ENCODE measurements at places on chromosomes 6 and 20.

- no peak for DNase-seq
Measured at GRCh38 chr6:160279850-160280249, 21.2 kb upstream of the SLC22A2 start.

- DNase-seq, result no peak
Measured at GRCh38 chr20:48292806-48293205, 507.5 kb upstream of the SULF2 start.

DNA sequence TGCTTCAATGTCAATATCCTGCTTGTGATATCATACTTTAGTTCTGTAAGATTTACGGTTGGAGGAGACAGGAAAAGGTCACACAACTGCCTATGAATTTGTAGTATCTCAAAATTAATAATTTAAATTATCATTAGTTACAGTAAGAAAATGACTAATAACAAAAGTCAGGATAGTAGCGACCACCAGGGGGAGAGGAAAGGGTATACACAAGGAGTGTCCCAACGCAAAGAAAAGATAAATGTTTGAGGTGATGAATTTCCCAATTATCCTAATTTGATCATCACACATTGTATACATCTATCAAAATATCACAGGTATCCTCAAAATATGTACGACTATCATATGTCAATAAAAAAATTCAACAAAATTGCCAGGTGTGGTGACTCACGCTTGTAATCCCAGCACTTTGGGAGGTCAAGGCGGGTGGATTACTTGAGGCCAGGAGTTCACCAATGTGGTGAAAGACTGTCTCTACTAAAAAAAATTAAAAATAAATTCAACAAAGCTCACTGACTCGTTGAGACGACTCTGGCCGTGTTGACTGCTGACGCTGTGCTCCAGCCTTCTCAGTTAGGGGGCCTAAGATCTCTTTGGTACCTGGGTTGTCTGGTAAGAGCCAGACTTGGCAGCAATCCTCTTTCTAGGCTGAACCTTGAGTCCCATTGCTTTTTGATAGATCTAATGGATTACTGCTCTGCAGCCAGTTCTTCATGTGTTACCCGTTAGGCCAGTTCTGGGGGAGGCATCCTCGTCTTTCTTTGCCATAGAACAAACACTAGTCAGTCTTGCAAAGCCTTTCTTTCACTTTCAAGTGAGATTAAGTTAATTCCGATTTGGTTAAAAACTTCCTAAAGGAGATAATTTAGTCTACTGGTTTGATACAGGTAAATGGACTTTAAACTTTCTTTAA lies 9.0 kb upstream of the OVOL2 start:
- no peak for DNase-seq

DNA sequence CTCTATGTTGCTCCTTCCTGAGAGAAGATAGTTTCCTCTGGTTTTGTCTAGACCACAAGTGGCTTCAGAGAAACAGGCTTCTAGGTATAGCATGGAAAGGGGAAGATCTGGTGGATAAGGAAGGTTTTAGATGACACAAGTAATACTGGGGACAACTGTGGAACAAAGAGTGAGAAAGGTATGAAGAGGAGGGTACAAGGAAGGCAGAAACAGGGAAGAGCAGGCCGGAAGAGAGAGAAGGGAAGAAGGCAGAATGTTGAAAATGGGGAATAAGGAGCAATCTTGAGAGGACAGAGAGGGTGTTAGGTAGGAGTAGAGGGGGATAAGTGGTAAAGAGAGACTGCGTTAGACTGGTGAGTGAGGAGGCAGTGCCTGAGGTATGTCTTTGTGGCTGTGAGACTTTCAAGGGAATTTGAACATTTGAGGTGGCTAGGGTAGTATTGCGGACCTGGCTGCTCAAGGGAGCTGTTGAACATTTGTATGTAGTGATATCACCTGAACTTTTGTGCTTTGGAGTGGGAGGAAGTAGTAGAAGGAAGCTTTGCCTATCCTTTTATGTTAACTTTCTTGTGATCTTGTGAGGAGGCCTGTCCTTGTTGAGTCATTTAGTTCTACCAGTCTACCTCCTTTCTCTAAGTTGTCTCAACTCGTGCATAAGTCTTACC lies 69.5 kb downstream of the FOXO3 start:
- no peak for DNase-seq

GRCh38 chr20:57818418-57819181 lies 108.8 kb upstream of the PMEPA1 start:
- DNase-seq, result no peak

DNA sequence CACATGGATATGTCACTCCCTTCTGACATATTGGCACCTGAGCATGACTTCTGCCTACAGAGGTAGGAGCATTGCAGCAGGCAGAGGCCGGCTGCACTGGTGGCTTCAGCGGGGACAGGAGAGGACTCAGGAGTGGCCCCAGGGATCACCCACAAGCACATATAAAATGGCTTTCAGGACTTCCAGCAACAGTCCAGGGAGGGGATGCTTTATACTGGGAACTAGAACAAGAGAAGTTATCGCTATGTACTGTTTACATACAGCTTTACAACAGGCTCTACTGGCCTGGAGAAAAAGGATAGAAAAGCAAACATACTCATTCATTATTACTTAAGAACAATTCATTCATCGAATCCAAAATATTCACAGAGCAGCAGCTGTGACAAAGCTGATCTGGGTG lies 337.8 kb downstream of the THBS2 start:
- no peak for DNase-seq

DNA sequence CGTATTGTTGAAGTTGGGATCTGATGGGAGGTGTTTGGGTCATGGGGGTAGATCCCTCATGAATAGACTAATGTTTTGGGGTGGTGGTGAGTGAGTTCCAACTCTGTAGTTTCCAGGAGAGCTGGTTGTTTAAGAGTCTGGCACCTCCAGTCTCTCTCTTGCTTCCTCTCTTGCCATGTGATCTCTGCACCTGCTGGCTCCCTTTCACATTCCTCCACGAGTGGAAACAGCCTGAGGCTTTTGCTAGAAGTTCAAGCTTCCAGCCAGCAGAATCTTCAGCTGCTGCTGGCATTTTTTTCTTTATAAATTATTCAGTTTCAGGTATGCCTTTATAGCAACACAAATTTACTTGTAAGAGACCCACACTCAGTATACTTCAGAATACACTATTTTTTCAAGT lies 1021.6 kb downstream of the EYS start:
- DNase-seq, result no peak

DNA sequence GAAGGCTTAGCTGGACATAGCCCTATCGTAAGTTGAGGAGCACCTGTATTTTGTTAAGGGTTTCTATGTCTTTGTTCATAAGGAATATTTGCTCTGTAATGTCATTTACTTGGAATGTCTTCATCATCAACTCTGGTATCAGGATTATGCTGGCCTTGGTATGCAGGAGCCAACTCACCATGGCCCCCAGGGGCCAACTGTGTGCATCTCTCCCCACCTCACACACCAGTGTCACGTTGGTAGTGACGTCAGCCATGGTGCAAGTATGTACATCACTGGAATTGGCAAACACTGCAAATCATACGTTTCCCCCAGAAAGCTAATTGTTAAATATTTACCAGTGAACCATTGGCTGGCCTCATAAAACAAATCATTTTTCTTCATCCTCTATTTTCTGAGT lies 70.8 kb downstream of the YTHDF1 start:
- no peak for DNase-seq

- DNase-seq, result no peak
Measured at GRCh38 chr6:44621846-44622245, 234.3 kb downstream of the CDC5L start.

DNA sequence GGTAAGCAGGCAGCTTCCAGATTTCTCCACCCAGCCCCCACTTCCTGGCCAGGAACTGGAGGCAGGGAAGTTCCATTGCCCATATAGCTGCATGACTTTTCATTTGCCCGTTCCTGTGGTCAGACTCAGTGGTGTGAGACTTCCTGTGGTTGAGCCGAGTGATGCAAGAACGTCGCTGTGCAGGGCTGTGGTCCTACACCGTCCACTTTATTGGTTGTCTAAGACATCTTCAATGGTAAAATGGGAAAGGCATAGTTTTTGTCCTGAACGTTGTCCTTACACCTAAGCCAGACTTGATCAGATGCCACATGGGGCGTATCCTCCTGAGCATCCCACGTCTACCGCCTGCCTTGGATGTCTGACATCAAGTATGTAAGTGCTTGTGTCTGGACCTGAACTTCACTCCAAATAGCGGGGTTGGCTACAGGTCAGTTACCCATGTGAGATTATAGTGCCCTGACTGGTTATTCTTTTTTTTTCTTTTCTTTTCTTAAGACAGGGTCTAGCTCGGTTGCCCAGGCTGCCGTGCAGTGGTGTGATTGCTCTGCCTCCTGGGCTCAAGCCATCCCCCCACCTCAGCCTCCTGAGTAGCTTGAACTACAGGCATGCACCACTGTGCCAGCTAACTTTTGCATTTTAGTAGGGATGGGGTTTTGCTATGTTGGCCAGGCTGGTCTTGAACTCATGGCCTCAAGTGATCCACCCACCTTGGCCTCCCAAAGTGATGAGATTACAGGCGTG lies 25.9 kb upstream of the GTSF1L start:
- peak; percentile 63 for DNase-seq

GRCh38 chr6:88848870-88849269 lies 114.5 kb downstream of the RNGTT start:
- DNase-seq, result no peak

GRCh38 chr6:41551086-41551700 lies 5.0 kb downstream of the FOXP4 start:
- DNase-seq, result no peak

DNA sequence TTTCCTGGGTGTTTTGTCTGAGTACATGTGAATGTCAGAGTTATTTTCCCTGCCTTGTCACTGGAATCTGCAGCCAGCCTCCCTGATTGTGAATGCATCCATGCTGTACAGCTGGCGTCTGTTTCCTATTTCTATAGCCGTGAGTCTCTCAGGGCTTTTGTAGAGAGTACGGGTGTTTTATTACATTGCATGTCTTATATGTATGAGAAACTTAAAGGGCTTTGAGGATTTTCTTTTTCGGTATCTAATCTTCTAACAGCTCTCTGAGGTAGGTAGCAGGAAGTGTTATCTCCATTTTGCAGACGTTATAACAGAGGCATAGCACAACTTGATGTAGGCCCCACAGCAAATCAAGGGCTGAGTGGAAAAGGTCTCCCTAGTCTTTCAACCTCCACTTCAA lies 272.9 kb downstream of the PRL start:
- no peak for DNase-seq

DNA sequence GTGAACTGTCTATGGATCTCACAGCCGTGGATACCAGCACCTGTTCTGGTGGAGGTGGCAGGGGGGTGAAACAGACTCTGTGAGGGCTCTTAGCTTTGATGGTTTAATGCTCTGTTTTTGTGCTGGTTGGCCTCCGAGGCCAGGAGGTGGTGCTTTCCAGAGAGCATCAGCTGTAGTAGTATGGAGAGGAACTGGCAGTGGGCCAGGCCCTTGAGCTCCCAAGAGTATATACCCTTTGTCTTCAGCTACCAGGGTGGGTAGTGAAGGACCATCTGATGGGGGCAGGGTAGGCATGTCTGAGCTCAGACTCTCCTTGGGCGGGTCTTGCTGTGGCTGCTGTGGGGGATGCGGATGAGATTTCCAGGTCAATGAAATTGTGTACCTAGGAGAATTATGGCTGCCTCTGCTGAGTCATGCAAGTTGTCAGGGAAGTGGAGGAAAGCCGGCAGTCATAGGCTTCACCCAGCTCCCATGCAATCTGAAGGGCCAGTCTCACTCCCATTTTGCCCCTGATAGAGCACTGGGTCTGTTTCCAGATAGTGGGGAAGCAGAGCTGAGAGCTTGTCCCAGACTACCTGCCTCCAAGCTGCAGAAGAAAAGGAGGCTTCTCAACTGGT lies 102.7 kb upstream of the AHI1 start:
- no peak for DNase-seq

DNA sequence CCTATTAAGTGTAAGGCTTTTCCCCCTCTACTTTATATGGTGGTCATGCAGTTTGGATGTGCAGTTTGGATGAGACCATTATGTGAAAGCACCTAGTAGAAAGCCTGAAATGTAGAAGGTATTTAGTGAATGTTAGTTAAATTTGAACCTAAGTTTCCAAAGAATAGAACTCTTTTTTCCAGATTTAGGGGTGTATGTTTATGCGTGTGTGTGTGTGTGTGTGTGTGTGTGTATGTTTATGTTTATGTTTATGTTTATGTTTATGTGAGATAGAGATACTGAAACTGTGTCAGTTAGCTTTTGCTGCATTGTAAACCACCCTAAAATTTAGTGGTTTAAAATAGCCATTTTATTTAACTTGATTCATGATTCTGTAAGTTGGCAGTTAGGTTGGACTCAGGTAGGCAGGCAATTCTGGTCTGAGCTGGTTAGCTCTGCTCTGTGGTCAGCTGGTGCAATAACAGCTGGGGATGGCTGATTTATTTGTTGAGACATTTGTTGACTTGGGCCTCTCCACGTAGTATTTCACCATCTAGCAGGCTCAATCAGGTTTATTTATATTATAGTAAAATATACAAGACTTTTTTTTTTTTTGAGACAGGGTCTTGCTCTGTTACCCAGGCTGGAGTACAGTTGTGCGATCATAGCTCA lies 54.0 kb downstream of the STK4 start:
- DNase-seq, result no peak

- DNase-seq, result no peak
Measured at GRCh38 chr6:55980627-55981211, 105.3 kb upstream of the BMP5 start.

DNA sequence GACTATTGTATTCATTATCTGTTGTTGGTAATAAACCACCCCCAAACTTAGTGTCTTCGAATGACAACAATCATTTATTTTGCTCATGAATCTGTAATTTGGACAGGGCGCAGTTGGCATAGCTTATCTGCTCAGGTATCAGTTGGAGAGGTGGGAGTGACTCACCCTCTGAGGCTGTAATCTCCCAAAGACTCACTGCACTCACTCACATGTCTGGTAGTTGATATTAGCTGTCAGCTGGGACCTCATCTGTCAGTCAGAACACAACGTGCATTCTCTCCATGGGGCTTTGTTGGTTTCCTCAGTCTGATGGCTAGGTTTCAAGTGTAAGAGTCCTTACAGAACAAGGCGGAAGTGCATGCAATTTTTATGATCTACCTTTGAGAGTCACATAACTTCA lies 219.0 kb upstream of the PRND start:
- DNase-seq, result no peak

- no peak for DNase-seq
Measured at GRCh38 chr6:71408787-71409723, 120.4 kb downstream of the OGFRL1 start.

DNA sequence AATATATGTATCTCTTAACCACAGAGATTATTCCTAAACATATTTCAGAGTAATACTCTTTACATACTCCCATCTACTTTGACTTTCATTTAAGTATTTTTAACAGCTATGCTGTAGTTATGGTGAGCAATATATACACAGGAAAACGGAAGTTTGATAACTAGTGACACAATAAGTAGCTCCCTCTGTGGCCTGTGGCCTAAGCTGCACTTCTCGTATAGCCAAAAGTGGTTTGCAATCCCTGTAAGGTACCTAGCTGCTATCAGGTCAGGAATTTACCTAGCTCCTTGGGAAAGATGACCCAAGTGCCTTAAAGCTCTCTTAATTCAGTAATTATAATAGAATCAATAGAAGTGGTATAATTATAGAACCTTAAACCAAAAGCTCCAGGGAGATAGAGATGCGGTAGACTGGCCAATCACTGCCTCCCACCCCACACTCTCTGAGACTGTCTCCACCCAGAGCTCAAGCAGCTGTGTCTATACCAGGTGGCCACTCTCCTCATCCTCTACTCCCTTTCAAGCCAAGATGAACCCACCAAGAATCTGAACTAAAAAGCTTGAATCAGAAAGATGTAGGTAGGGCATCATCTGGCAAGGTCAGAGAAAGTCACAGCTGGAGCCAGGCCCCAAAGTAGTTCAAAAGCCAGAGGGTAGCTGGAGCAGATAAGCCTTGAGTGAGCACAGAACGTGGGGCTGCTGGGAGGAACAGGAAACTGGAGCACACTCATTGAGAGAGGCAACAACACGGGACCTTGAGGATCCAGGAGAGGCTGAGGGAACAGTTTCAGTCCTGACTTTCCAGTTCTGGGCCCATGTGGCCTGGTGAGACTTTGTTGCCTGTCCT lies 84.9 kb upstream of the ASF1A start:
- no peak for DNase-seq

Data from activated naive CD8-positive, alpha-beta T cell treated with anti-CD3 and anti-CD28 coated beads for 36 hours (primary cell).